ENCODE measurements at places on chromosomes 2 and 18.

DNA sequence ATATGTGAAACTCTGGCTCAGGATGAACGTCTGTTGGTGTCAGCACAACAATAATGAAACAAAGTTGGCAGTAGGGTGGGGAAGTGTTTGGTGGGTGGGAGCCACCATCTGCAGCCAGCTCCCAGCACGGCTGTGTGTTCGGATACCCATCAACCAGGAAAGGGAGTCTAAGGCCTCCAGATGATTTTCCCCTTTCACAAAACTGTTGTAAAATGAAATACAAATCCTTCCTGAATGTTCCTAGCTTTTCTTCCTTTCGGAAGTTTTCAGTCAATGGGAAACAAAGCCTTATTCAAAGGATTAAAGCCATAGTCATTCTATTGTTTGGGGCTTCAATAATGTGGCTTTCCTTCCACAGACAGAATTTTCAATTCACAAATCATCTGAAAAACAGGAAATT lies 14.5 kb upstream of the DARS1 start:
- no peak for DNase-seq

- DNase-seq = no peak
Observed at GRCh38 chr2:130355172-130355577, 681 bp upstream of the PTPN18 start.

DNA sequence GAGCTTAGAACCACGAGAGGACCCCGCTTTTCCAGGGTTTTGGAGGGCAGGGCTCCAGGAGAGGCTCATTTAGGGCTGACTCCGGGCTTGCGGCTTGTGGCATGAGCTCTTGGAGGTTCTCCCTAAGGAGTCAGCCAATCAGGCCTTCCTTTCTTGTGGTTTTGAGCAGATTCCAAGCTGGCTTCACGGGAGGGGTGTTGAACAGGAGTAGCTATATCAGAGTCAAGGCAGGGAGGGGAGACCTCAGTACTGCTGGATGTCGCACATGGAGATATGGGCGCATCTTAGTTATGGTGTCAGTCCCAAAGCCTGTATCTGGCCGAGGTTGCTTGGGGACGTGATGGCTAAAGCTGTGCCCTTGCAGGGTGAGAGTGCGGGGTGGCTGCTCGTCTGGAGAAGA lies 98.6 kb downstream of the AGAP1 start:
- no peak for DNase-seq

DNA sequence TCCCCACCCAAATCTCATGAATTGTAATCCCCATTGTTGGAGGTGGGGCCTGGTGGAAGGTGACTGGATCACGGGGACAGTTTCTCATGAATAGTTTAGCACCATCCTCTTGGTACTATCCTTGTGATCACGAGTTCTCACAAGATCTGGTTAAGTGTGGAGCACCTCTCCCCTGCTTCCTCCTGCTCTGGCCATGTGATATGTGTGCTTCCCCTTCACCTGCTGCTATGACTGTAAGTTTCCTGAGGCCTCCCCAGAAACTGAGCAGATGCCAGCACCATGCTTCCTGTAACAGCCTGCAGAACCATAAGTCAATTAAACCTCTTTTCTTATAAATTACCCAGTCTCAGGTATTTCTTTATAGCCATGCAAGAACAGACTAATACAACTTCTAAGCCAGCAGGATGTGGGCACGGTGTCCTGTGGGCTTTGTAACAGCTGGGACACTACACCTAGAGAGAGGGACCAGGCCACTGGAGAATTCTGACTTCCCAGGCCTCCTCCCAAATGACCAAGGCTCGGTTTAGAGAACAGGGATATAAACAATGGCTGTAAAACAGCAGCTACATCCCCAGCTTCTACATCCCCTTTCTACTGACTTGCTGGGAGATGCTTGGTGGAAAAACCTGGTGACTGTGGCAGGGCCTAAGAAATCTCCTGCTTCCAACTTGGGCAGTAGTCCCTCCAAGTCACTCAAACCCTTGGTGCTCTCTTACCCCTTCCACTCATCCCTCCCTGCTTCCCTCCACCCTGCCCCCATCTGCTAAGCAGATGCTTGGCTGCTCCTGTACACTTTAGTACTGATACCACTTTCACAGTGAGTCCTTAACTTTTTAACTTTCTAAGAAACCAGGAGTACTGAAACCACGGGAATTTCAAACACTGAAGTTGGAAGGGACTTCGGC lies 10.3 kb downstream of the STAT1 start:
- DNase-seq = no peak

- no peak for DNase-seq
Observed at GRCh38 chr2:190532581-190532980, 1.9 kb downstream of the NEMP2 start.

- DNase-seq = no peak
Observed at GRCh38 chr2:84643991-84644390, 127.7 kb downstream of the DNAH6 start.

GRCh38 chr2:41610501-41611190 lies 437.2 kb upstream of the PKDCC start:
- DNase-seq = no peak

GRCh38 chr2:230664128-230664527 lies 48.5 kb upstream of the CAB39 start:
- no peak for DNase-seq

DNA sequence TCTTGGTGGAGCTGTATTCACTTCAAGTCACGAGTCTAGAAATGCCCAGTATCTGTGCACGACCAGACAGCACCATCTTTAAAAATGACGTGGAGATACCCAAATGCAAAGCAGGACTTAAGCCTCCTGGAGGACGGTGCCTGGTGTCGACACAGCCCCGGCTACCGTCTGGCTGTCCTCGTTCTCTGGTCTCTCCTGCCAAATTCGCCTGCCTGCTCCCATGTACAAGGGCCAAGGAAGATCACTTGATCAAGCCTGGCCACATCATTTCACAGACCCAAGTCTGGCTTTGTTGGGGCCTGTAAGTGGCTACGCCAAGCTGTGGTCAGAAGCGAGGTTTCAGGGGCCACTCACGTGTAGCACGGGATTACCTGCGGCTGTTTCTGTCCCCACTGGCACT lies 9.4 kb downstream of the ODC1 start:
- DNase-seq = no peak

- DNase-seq = no peak
Observed at GRCh38 chr2:158407031-158407430, 49.5 kb downstream of the CCDC148 start.

GRCh38 chr18:48924630-48925490 lies 25.9 kb downstream of the SMAD7 start:
- no peak for DNase-seq

GRCh38 chr2:36482576-36483214 lies 115.3 kb downstream of the FEZ2 start:
- no peak for DNase-seq

GRCh38 chr2:233915128-233915527 lies 2.0 kb upstream of the TRPM8 start:
- DNase-seq = no peak

DNA sequence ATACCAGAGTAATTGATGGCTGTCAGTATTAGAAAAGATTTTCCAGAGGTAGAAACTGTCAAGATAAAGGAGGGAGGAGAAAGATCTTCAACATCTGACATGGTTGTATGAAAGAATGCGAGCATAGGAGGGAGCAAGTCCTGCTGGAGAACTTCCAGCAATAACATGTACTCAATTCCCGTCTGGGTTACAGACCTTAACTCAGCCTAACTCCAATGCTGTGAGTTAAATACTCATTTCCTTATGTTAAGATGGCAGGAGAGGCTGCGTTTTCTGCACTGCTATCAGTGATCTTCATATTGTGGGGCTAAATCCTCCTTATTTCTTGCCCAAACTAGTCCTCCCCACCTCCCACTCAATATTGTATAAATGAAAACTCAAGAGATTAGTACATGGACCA lies 6.7 kb upstream of the CERS6 start:
- no peak for DNase-seq

DNA sequence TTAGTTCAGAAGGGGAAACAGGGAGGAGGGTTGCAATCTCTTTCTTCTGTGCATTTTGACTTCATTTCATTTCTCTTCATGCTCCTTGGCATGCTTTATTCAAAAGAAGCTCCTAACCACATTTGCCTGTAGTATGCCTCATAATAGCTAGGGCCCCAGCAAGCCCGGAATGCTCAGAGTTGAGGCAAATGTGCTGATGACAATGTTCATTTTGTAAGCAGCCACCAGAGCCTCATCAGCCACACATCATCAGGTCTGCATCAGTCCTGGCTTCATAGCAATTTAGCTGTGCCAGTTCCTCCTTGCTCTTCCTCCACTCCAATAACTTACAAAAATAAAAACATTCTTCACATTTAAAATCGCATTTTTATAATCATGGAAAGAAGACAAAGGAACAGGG lies 65.4 kb upstream of the MMADHC start:
- no peak for DNase-seq

GRCh38 chr18:77567205-77567604 lies 317.6 kb downstream of the GALR1 start:
- DNase-seq = no peak

GRCh38 chr2:205566606-205567168 lies 115.6 kb upstream of the NRP2 start:
- DNase-seq = no peak

DNA sequence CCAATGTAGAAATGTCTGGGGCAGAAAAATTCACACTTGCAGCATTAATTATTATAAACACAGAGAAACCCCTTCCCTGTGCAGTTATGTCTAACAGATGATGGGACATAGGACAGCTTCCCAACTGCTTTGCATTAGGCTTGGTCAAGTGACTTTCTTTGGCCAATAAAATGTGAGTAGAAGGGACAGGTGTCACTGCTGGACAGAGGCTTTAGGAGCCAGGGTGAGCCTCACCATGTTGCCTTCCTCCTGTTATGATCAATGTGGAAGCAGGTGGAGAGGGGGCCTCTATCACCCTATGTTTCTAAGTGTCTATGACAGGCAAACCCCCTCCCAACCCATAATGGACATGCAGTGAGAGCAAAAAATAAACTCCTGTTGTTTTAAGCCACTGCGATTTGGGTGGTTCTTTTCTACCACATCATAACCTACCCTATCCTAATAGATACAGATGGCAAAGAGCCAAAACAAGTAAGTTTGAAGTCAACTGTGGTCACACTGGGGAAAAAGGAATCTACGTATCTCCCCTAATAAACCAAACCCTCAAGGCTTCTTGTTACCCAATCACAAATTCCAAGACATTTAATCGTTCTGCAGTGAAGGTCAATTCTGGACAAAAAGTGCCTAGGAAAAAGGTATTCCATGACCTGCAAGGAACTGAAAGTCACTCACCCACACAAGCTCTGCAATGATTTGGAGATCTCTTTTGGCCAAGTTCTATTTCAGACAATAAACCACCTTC lies 28.6 kb upstream of the POU3F3 start:
- no peak for DNase-seq

Measured in activated gamma-delta T cell treated with anti-CD3 and anti-CD28 coated beads, Interleukin-2, amount 50 U/mL, for 16 hours (primary cell).